ENCODE measurements at places on chromosomes 13 and 19.

DNA sequence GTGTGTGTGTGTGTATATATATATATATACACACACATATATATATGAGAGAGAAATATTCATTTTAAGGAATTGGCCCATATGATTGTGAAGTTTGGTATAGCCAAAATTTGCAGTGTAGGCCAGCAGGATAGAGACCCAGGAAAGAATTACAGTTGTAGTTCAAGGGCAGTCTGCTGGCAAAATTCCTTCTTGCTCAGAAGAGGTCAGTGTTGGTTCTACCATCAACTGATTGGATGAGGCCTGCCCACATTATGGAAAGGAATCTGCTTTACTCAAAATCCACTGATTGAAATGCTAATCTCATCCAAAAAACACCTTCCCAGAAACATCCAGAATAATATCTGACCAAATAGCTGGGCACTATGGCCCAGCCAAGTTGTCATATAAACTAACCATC is 24.0 kb downstream of the RNF6 start:
- no peak for DNase-seq

- DNase-seq: no peak
Measured at GRCh38 chr19:15419413-15420025, 731 bp upstream of the AKAP8L start.

DNA sequence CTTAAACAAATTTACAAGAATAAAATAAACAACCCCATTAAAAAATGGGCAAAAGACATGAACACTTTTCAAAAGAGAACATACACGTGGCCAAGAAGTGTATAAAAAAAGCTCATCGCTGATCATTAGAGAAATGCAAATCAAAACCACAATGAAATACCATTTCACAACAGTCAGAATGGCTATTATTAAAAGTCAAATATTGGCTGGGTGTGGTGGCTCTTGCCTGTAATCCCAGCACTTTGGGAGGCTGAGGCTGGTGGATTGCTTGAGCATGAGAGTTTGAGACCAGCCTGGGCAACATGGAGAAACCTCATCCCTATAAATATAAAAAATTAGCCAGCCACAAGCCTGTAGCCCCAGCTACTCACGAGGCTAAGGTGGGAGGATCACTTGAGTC is 89.9 kb downstream of the UBL3 start:
- no peak for DNase-seq

DNA sequence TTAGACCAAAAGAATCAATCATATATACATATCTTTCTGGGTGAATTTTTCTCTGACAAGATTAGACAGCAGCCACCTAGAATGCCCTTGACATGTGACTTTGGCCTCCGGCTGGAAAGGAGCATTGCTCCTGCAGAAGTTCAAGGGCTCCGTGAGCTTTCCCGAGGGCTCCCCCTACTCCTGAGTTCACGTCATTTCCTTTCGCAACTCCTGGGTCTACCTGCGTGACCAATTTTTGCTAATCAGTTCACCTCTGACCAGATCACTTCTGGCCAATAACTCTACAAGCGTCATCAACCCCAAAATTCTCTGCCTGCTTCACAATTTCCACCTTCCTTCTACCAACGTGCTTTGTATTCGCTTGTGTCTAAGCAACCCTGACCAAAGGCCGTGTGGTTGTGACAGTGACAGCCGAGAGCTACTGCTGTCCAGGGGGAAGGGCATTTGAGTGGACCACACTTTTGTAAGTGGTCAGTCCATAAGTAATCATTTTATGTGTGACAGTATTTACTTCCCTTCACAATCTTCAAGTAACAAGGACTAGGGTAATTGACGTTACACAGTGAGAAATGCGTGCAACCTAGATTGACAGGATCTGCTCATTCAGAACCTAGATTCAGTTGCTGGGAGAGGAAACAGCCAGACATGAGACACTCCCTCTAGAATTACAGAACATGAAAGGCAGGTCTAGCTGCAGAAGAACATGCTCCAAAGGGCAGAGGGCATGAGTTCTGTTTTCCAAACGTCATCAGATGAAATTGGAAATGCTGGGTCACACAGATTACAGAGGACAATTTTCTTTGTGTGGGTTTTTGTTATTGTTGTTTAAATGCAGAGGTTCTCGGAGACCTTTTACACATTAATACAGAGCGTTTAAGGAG is 145.9 kb upstream of the SPACA7 start:
- DNase-seq: no peak

DNA sequence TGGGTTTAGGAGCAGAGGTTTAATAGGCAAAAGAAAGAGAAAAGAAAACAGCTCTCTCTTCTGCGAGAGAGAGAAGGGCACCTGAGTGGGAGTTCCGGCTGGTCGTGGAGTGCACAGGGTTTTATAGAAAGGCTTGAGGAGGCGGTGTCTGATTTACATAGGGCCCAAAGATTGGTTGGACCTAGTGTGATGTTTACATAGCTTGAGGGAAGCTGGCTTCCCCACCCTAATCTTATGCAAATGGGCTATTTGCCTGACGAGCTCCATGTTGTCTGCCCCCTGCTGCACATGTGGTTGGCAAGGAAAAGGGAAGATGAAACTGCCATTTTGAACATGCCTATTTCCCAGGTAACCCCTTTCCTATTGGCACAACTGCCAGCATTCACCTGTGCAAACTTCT is 21.5 kb upstream of the MEDAG start:
- DNase-seq: no peak

DNA sequence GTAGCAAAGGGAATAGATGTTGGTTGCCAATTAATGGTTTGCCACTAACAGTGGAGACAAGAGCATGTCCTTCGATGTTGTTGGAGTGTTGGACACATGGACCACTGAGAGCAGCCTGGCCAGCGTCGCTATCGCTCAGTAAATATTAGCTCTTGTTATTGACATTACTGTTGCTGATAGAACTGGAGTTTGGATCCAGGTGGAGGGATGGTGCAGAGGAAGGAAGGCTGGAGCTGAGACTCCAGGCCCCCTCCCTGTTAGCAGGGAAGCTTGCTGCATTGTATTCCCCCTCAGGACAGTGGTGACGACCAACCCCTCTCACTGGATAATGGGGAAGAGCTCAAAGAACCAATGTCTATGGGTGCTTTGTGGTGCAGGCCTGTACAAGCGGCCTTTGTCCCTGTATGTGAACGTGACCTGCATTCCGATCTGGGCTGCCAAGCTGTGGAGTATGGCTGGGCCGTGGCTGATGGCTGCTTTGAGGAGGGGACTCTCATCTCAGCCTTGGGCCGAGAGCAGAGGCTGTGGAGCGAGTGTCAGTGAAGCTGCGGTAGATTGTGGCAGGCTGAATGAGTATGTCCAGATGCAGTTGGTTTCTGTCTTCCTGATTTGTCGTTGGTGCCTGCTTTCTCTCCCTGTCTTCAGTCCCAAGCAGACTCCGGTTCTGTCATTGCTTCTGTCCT is 7.0 kb downstream of the CLASRP start:
- DNase-seq: no peak

- DNase-seq: no peak
Measured at GRCh38 chr13:23909606-23910005, 12.3 kb upstream of the C1QTNF9B start.

GRCh38 chr13:31896427-31896826 is 135.1 kb upstream of the FRY start:
- DNase-seq: peak; percentile 72

DNA sequence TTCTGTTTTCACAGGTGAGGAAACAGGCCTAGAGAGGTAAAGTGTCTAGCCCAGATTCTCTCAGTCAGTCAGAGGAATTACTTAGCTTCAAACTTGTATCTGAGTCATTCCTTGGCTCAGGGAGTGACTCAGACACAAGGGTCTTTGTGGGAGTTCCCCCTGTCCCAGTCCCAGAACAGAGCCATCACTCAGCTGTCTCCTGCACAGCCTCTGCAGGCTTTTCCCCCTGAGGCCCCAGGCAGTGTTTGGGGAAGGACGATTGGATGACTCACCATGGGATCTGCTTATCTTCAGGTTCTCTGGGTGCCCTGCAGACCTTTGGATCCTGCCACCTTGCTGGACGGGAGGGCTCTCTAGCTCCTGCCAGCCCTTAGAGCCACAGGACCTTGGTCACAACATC is 13.2 kb downstream of the ZNF793 start:
- DNase-seq: peak; percentile 8

DNA sequence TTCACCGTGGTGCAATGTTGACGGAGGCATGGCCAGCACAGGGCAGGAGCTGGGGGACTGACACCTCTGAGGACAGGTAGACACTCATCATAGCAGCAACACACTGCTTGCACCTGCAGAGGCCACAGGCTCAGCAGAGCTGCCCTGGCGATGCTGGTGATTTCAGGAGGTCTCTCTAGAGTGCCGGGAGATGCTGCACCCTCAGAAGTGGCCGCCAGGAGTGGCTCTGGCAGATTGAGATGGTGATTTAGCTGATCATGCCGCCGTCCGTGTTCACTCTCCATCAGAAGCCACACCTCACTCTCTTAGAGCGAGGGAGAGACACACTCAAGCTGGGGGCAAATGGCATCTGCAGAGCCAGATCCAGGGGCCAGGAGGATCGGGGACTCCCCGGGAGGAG is 244.6 kb upstream of the SGCG start:
- DNase-seq: no peak

- DNase-seq: no peak
Measured at GRCh38 chr13:94711561-94712286, 621 bp downstream of the SOX21 start.

GRCh38 chr13:42970824-42971690 is 21.0 kb downstream of the EPSTI1 start:
- peak; percentile 63 for DNase-seq

GRCh38 chr19:56839652-56840450 is 675 bp downstream of the PEG3 start:
- peak; percentile 91 for DNase-seq

DNA sequence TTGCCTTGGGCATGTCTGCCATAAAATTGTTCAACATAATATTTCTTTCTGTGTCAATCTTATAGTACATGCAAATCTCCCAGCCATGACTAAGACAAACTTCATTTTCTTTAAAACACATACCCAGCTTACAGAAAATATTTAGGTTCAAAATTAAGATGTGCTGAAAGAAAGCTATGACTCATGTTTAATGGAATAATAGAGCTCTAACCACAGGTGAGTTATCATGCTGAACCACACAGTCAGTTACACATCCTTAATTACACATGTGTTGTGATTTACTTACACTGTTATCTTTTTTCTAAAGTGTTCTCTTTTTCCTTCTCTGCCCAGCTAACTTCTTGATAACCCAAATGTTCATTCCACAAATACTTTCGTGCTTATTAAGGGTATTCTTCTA is 1831.2 kb downstream of the OLFM4 start:
- DNase-seq: no peak

DNA sequence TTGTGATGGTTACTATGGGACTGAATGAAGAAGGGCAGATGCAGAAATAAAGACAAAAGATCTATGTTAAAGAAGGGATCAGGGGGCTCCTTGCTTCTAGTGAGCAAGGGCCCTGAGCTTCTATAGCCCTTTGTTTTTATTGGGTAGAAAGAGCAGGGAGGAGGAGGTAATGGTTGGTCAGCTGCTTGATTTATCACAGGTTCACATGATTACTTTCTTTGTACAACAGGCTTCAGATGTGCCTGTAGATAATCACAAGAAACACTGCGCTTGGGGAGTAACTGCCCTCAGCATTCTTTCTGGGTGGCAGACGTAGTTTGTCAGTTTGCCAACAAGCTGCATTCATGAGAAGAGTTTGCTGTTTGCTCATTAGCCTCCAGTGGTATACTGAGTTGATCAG is 4.8 kb upstream of the ZNF439 start:
- DNase-seq: no peak

- no peak for DNase-seq
Measured at GRCh38 chr19:1113986-1114483, 10.2 kb downstream of the GPX4 start.

- DNase-seq: no peak
Measured at GRCh38 chr13:40102360-40102727, 446.9 kb downstream of the COG6 start.

GRCh38 chr19:18657590-18658365 is 20.9 kb downstream of the KLHL26 start:
- peak; percentile 51 for DNase-seq

GRCh38 chr13:98050041-98050466 is 92.8 kb upstream of the FARP1 start:
- DNase-seq: peak; percentile 32

GRCh38 chr19:14167576-14168138 is 31.3 kb upstream of the ASF1B start:
- DNase-seq: no peak

- no peak for DNase-seq
Measured at GRCh38 chr19:35223862-35224505, 4.6 kb downstream of the FAM187B start.

Measured in fibroblast of skin of right biceps (primary cell).